ENCODE measurements at places on chromosomes 11 and 22.

GRCh38 chr22:31748490-31748889, 1.4 kb downstream of the PRR14L start:
- peak; percentile 27 for DNase-seq

GRCh38 chr11:13429836-13430235, 33.2 kb downstream of the BTBD10 start:
- DNase-seq, result no peak

GRCh38 chr11:134098566-134099184, 29.8 kb downstream of the JAM3 start:
- no peak for DNase-seq

- no peak for DNase-seq
These were observed 26.0 kb upstream of the TCF20 start for GRCh38 chr22:42296381-42296853.

GRCh38 chr11:62538470-62539237, 8.0 kb downstream of the AHNAK start:
- DNase-seq, result peak; percentile 47

DNA sequence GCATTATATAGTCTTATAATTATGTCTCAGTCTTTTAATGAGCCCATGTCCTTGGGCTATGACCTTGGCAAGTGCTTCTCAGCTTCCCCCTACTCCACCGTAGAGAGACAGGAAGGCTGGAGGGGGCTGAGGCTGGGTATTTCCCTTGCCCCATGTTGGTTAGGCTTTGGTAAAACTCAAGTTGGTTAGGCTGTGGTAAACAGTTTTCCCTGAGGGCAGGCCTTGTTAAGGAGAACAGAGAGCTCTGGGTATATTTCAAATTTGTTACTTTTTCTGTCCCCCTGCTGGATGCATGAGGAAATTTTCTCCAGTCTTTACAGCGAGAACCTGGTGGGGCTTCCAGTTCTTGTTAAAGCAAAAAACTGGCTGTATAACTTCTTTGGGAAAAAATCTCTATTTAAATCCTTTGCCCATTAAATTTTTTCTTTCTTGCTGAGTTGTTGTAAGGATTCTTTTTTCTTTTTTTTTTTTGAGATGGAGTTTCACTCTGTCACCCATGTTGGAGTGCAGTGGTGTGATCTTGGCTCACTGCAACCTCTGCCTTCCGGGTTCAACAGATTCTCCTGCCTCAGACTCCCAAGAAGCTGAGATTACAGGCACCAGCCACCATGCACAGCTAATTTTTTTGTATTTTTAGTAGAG, 12.2 kb upstream of the DCHS1 start:
- DNase-seq, result peak; percentile 16

DNA sequence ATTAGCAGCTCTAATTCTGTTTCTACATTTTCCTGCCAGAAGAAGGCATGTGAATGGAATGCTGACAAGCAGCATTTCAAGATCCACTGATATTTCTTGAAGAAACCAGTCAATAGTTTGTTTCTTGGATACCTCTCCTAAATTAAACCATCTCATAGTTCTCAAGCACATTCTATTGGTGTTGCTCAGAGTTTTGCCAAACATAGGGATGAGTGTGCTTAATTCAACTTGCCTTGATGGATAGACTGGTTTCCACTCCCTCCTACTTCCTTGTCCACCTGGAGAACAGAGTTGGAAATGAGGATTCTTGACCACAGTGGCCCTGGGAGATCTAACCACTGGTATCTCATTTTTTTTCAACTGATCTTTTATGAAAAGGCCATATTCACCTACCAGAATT, 29.8 kb upstream of the DDX10 start:
- no peak for DNase-seq

GRCh38 chr11:117933475-117933874, 4.3 kb upstream of the TMPRSS13 start:
- DNase-seq, result no peak

- peak; percentile 21 for DNase-seq
These were observed 4.9 kb upstream of the TCN2 start for GRCh38 chr22:30602049-30602448.

- DNase-seq, result peak; percentile 81
These were observed 1.3 kb downstream of the MYH9 start for GRCh38 chr22:36386351-36386899.

DNA sequence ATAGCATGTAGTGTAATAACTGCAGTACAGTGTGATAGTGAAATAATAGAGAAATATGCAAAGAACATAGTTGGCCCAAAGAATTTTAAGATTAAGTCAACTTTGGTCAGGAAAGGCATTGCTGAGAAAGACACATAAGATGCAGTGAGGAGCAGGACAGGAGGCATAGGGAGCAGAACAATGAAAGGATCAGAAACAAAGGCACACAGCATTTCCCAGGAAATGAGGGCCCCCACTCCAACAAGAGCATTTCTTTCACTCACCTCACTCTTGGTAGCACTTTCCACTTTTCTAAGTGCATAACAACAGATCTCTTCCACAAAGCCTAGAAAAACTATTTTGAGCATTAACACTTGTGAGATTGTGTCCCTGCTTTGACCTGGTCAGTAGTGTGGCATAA, 238.4 kb upstream of the FAT3 start:
- no peak for DNase-seq

GRCh38 chr11:96744697-96745096, 354.9 kb downstream of the JRKL start:
- DNase-seq, result no peak

- no peak for DNase-seq
These were observed 1.1 kb upstream of the VSIG2 start for GRCh38 chr11:124753205-124753604.

- DNase-seq, result no peak
These were observed 43.7 kb downstream of the ALX4 start for GRCh38 chr11:44266056-44266780.

DNA sequence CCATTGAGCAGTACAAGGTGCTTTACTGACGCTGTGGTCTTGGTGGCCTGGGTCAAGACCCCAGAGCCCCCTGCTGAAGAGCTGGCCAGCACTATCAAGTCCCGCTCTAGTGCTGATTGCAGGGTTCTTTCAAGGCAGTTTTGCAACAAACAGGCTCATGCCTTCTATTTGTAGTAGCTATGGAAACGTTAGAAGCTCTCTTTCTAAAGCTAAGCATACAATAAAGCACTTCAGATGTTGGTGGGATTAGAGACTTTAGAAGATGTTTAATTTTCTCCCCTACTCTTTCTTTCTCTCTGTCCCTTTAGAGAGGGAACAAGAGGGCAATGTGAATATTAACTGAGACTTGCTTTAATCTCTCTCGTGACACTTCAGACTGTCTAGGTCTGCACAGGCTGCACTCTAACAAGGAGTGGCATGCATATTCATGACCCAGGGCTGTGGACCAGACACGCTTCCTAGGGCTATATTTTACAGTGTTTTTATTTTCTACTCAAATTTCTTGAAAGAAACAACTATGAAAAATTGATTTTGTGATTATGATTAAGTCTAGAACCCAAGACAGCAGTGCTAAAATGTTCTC, 138.6 kb downstream of the WNT7B start:
- DNase-seq, result no peak

- no peak for DNase-seq
These were observed 772 bp downstream of the TBC1D10C start for GRCh38 chr11:67404515-67405195.

GRCh38 chr11:119992171-119993051, 145.5 kb downstream of the TRIM29 start:
- no peak for DNase-seq

- no peak for DNase-seq
These were observed 700.0 kb upstream of the ANO5 start for GRCh38 chr11:21492931-21493330.

DNA sequence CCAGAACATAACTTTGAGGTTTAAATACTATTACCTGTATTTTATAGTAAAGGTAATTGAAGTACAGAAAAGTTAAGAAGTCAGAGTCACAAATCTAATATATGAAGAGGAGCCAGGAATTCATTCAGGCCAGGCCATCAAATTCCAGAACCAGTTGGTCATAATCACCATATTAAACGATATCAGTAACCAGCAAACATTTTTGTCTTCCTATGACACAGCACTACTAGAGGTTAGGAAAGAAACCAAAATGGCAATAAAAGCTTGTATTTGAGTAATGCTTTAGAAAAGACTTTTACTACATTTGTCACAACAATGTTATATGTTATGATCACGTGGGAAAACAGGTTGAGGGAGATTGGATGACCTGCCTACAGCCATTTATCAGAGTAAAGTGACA, 62.2 kb downstream of the DKK3 start:
- DNase-seq, result no peak

- no peak for DNase-seq
These were observed 287 bp downstream of the RPS13 start for GRCh38 chr11:17077240-17077519.

- DNase-seq, result no peak
These were observed 83.1 kb upstream of the ADSL start for GRCh38 chr22:40263191-40263590.

DNA sequence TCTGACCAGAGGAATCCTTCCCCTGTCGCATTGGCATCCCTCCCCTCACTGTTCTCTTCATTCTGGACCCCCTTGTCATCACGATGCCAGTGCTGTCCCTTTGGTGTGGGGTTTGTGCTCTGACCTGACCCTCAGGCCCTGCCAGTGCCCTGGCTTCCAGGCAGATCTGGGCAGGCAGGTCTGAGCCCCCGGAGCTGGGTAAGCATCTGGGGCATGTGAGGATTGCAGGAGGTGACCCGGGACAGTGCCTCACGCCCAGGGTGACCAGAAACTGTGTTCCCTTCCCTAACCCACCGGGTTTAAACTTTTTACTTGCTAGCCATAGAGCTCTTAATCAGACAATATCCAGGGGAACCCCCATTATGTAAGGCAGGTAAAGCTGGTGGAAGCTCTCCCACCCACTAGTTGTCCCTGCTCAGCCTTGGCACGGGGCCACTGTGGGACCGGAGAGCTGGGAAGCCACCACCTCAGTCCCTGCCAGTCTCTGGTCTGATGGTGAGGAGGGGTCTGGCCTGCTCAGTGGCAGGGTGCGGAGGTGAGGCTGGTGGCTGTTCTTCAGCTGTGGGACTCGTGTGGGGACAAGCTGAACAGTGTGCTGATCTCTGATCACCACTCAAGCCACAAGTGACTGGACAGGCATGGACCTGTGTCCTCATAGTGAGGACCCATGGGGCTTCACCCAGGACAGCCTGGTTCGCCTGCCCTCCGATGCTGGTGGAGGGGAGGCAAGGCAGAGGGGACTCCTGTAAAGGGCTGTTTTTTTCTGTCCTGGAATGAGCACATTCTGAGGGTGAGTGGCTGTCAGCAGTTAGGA, 38.0 kb downstream of the BCR start:
- DNase-seq, result no peak

DNA sequence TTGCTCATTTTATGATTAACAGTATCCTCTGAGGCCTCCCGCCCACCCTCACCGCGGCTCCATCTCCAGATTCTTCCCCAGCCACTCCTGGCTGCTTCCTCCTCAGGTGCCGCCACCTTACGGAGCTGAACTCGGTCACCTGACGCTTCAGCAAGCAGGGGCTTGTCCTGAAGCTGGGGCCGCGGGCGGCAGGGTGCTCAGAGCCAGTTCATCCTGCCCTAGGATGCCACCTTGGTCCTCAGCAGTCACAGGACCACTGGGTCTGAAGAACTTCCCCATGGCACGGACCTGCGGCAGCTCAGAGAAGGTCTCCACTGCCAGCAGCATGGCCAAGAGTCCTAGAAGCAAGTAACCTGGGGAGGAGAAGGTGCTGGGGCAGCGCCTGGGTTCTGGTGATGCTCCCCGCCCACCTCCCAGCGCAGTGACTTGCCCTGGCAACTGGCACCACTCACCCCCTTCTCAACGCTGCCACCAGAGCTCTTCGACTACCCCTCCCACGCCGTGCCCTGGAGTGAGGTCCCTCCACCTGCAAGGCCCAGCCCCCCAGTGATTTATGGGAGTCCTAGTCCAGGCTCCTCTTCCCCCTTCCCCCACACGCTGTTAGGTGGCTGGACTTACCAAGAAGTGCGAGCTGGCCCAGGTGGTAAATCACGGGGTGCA, 2.6 kb downstream of the KCNK7 start:
- no peak for DNase-seq

DNA sequence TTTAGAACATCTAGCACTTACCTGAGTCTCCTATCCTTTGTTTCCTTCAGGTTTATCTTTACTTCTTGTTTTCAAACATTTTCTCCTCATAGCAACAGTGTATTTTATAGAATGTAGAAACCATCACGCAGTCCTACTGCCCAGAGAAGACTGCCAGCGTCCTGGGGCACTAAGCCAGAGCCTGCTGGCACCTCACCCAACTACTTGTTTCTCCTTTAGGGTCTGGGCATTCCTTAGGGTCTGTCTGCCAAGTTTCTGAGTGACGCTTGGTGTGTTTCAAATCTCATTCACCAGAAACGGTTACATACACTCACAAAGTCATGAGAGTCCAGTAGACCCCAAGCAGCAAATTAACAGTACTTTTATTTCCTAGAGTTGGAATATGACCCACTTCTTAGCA, 49.6 kb upstream of the SLC25A1 start:
- DNase-seq, result no peak

DNA sequence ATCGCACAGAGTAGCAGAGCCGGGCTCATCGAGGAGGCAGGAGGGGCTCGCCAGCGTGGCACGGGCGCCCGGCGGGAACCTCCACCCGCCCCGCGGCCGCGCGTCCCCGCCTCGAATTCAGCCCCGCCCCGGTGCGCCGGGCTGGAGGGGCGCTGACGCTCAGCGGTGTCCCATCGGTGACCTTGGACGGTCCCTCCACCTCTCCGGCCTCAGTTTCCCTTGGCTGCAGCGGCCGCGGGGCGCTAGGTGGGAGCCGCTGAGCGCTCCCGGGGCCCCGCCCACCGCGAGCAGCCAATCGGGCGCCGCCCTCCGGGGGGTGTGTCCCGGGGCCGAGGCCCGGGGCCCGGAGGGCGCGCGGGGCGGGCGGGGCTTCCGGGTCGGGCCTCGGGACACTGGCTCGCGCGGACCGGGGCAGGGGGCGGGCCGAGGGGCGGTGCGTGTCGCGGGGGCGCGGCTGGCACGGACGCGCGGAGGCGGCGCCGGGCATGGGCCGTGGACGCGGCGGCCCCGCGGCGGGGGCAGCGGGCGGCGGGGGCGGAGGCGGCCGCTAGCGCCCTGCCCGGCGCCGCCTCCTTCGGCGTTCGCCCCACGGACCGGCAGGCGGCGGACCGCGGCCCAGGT, at the start of gene PPARA:
PPARA (plus strand) TSS at position 493 of the 621 bp plus-strand sequence. CDS start 47,858 bp downstream, outside the sequence.
- DNase-seq, result peak; percentile 85

GRCh38 chr11:62487738-62488551, 58.7 kb downstream of the AHNAK start:
- no peak for DNase-seq

DNA sequence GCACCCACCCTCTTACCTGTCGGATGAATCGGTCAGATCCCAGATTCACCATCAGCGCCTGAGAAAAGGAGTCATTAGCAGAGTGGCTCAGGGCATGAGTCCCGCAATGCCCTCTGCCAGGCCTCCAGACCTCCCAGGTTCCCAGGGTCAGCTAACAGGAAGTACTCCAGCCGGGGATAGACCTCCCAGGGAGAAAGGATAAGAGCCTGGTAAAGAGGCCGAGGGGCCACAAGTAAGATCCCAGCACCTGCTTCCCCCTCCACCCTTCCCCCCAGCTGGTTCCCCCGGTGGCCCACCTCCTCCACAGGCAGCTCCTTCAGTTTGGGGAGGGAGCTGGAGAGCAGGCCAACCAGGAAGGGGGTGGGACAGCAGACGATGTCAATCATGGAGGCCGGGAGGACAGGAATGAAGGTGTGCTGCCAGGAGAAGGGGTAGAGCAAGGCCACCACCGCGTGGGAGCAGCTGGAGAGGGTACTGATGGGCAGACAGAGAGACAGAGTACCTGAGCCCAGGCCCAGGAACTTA, 16.4 kb downstream of the RPL27A start:
- DNase-seq, result no peak

GRCh38 chr11:44224867-44225501, 85.0 kb downstream of the ALX4 start:
- no peak for DNase-seq

GRCh38 chr22:44797181-44797725, 44.9 kb downstream of the ARHGAP8 start:
- DNase-seq, result no peak
